ENCODE measurements at places on chromosomes 7 and 10. TPM values are rescaled to one million over a fixed set of nuclear protein-coding genes. Genes with fewer than 3 reads are reported as not detected.

DNA sequence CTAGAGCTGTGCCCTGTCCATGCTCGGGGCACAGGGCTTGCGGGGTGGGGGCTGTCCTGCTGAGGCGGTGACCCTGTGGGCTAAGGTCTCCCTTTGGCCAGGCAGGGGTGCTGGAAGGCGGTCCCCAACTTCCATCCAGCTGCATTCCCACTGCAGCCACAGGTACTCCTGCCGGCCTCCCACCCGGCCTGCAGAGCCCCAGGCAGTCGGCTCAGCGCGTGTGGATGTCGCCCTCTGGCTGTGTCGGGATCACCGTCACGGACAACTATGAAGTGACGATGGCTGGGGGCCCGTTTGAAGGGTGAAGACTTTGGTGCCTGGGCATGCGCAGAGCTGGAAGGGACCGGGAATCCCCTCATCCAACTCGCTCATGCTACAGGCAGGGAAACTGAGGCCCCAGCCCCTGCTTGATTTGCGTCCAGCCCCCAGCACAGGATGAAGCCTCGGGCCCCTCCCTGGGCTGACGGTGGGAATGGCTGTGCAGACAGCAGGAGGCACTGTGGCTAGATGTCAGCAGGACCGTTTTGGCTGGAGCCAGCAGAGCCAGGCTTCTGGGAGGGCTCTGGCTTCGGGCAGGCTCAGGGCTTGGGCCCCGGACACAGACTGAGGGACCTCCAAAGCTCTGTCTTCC is 2.3 kb upstream of the TMEM184A start:
- peaks cover 17% of the 10 kb centered on the region for H3K4me1 ChIP-seq
- H3K36me3 ChIP-seq, result no peaks in the 10 kb centered on the region
- no peaks in the 10 kb centered on the region for H3K27me3 ChIP-seq
- H3K4me3 ChIP-seq, result no peak overlapping the region
- H3K27ac ChIP-seq, result no peak overlapping the region
- peak; percentile 59 for DNase-seq

The ANKRD61 gene
- 0.19 TPM for total RNA-seq

DNA sequence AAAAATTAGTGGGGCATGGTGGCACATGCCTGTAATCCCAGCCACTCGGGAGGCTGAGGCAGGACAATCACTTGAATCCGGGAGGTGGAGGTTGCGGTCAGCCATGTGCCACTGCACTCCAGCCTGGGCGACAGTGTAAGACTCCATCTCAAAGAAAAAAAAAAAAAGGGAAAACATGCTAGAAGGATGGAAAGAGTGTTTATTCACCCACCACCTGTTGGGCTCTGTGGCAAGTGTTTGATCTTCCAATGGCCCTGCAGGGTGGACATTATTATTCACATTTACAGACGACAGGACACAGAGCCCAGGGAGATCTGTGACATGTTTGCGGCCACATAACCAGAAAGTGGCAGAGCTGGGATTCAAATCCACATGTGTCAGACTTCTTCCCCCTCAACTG is 33.2 kb upstream of the SMARCD3 start:
- no peaks in the 10 kb centered on the region for H3K4me1 ChIP-seq
- no peaks in the 10 kb centered on the region for H3K27me3 ChIP-seq
- no peak overlapping the region for H3K27ac ChIP-seq
- no peak for DNase-seq
- no peaks in the 10 kb centered on the region for H3K36me3 ChIP-seq

The SFMBT2 gene
- total RNA-seq, result 15.3 TPM

The SUFU gene
- 18.9 TPM for total RNA-seq

DNA sequence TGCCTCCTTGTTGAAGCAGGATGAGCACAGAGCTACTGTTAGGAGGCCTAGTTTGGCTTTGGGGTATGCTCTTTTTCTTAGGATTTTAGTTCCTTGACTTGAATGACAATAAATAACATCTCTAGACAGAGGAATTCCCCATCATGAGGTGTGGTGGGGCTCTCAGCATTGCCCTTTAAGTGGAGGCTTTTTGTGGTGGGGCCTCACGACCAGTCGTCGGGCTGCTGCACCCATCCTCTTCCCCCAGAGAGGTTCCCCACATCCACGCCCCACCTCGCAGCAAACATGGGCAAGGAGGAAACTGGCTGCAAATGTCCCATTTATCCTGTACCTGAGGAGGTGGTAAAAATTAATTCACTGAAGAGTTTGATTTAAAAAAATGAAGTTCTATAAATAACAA is 36.1 kb upstream of the TARP start:
- no peaks in the 10 kb centered on the region for H3K4me1 ChIP-seq
- H3K36me3 ChIP-seq, result no peaks in the 10 kb centered on the region
- no peaks in the 10 kb centered on the region for H3K27me3 ChIP-seq
- no peak for DNase-seq

DNA sequence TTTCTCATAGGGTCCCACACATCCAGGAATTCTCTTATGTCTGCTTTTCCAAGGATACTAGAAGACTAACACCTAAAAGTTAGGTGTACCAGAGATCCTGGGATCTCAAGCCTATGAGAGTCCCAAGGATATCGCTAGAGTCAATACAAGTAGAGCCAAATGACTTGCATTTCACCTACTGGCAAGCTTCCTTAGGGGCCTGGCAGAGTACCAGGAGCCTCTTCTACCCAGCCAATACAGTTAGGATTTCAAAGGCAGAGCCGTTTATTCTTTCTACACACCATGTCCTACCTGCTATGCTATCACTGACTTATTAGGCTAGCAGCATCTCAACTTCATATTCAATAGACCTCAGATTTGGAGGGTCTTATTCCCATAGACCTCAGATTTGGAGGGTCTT is 53.5 kb upstream of the UNC5B start:
- H3K4me1 ChIP-seq, result no peaks in the 10 kb centered on the region
- no peak overlapping the region for H3K4me3 ChIP-seq
- no peak for DNase-seq
- no peak overlapping the region for H3K27ac ChIP-seq
- no peaks in the 10 kb centered on the region for H3K36me3 ChIP-seq

GRCh38 chr10:110528224-110528996 is 30.7 kb downstream of the DUSP5 start:
- H3K27ac ChIP-seq, result no peak overlapping the region
- no peaks in the 10 kb centered on the region for H3K27me3 ChIP-seq
- H3K4me3 ChIP-seq, result no peak overlapping the region
- H3K36me3 ChIP-seq, result no peaks in the 10 kb centered on the region

The EPHA1 gene
- total RNA-seq, result 22.3 TPM

DNA sequence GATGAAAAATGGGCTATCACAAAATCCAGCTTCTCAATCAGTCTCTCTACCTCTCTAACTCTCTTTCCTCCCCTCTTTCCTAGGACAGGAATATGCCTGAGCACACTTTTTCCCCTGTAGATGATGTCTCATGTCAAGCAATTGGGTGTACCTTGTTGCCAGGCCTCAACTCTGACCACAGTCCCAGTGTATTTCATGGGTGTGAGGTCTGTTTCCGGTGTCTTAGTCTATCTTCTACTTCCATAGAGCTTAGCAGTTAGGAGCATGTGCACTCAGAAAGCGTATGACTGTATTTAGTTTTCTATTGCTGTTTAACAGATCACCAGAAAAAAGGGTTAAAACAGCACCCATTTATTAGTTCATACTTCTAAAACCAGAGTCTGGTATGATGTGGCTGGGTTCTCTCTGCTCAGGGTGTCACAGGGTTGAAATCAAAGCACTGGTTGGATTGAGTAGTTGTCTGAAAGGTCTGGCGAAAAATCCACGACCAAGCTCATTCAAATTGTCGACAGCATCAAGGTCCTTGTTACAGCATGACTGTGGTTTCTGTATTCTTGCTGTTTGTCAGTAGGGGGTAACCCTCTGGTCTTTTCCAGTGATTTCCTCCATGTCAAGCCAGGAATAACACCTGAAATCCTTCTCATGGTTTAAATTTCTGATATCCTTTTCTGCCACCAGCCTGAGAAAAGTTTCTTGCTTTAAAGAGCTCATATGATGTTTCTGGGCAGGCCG is 130.0 kb downstream of the THSD7A start:
- H3K27ac ChIP-seq, result peak overlapping the region; percentile 25
- DNase-seq, result no peak
- H3K4me3 ChIP-seq, result no peak overlapping the region
- no peaks in the 10 kb centered on the region for H3K36me3 ChIP-seq
- peaks cover 16% of the 10 kb centered on the region for H3K4me1 ChIP-seq

The INA gene
- total RNA-seq, result 0.16 TPM

The ATOH7 gene
- 0.16 TPM for total RNA-seq

DNA sequence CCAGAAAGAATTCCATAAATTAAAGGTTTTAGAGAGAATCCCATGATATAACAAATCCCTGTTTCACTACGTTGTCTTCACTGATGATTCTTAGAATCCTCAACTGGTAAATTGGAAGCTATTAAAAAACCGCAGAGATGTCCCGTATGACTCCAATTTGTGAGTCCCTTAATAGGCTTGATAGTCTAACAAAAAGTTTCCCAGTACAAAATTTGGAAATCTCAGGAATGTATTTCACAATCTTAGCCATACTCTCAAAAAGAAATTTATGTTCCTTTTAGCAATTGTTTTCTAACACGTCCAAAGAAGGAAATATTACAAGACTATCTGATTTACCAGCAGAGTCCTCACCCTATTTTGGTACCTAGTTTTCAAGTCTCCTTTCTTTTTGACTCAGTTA is 2.5 kb downstream of the TES start:
- H3K27me3 ChIP-seq, result no peaks in the 10 kb centered on the region
- DNase-seq, result no peak
- no peak overlapping the region for H3K4me3 ChIP-seq
- H3K36me3 ChIP-seq, result no peaks in the 10 kb centered on the region
- peaks cover 2% of the 10 kb centered on the region for H3K4me1 ChIP-seq

- no peaks in the 10 kb centered on the region for H3K4me1 ChIP-seq
- H3K36me3 ChIP-seq, result no peaks in the 10 kb centered on the region
- no peak overlapping the region for H3K4me3 ChIP-seq
- DNase-seq, result no peak
Observed at GRCh38 chr10:23359692-23360380, 15.2 kb upstream of the C10orf67 start.

GRCh38 chr7:111510584-111511378 is 51.5 kb downstream of the IMMP2L start:
- no peaks in the 10 kb centered on the region for H3K4me1 ChIP-seq
- no peaks in the 10 kb centered on the region for H3K36me3 ChIP-seq
- H3K27me3 ChIP-seq, result no peaks in the 10 kb centered on the region
- no peak overlapping the region for H3K27ac ChIP-seq
- H3K4me3 ChIP-seq, result no peak overlapping the region

GRCh38 chr10:32962521-32962920 is 4.5 kb upstream of the ITGB1 start:
- no peak overlapping the region for H3K4me3 ChIP-seq
- no peaks in the 10 kb centered on the region for H3K36me3 ChIP-seq
- DNase-seq, result no peak
- H3K4me1 ChIP-seq, result peaks cover 6% of the 10 kb centered on the region

The FLNC gene
- total RNA-seq, result 12.2 TPM

DNA sequence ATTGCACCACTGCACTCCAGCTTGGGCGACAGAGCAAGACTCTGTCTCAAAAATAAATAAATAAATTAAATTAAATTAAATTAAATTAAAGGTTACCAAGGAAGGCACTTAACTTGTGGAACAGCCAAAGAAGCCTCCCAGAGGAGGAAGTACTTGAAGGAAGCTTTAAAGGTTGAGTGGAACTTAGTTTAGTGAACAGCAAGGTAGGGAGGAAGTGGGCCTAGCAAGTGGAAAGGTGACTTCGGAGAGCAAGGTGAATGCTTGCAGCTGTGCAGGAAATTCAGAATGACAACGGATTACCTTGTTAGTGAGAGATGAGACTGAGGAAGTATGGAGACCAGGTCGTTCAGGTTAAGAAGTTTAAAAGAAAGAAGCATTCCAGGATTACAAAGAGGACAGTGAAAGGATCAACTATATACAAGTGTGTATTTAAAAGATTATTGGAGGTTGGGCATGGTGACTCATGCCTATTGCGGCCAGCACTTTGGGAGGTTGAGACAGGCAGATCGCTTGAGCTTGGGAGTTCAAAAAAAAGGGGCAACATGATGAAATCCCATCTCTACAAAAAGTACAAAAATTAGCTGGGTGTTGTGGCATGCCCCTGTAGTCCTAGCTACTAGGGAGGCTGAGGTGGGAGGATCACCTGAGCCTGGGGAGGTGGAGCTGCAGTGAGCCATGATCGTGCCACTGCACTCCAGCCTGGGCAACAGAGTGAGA is 12.8 kb upstream of the RPEL1 start:
- H3K27me3 ChIP-seq, result no peaks in the 10 kb centered on the region
- H3K27ac ChIP-seq, result no peak overlapping the region
- DNase-seq, result no peak
- H3K4me3 ChIP-seq, result no peak overlapping the region
- H3K36me3 ChIP-seq, result no peaks in the 10 kb centered on the region

GRCh38 chr10:78914502-78915189 is 154.1 kb upstream of the ZMIZ1 start:
- no peak for DNase-seq
- peaks cover 4% of the 10 kb centered on the region for H3K4me1 ChIP-seq
- H3K36me3 ChIP-seq, result no peaks in the 10 kb centered on the region

- no peak overlapping the region for H3K4me3 ChIP-seq
- no peaks in the 10 kb centered on the region for H3K36me3 ChIP-seq
- H3K27ac ChIP-seq, result no peak overlapping the region
- DNase-seq, result no peak
Observed at GRCh38 chr10:96700374-96701099, 19.8 kb downstream of the PIK3AP1 start.

- H3K4me3 ChIP-seq, result no peak overlapping the region
- H3K36me3 ChIP-seq, result peaks cover 4% of the 10 kb centered on the region
- no peak for DNase-seq
- no peaks in the 10 kb centered on the region for H3K4me1 ChIP-seq
Observed at GRCh38 chr7:55436457-55436856, 71.3 kb downstream of the LANCL2 start.

The DKK1 gene
- 1.5 TPM for total RNA-seq

DNA sequence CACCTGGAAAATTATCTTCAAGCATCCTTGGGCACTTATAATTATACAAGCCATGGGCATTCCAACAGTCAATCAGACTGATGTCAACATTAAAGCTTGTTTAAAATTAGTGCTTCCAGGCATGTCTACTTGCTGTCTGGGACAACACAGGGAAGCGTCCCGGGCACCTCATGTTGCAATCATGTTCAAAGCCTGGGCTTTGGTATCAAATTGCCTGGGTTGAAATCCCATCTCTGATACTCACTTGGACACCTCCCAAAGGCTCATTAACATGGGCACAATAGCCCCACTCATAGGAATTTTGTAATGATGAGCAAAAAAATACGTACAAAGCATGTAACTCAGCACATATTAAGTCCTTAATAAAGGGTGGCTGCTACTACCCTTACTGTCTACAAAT is 14.4 kb downstream of the AIFM2 start:
- peaks cover 4% of the 10 kb centered on the region for H3K36me3 ChIP-seq
- H3K4me3 ChIP-seq, result no peak overlapping the region
- no peaks in the 10 kb centered on the region for H3K27me3 ChIP-seq
- DNase-seq, result no peak
- no peak overlapping the region for H3K27ac ChIP-seq
- H3K4me1 ChIP-seq, result peaks cover 2% of the 10 kb centered on the region

The WIPF3 gene
- 4.5 TPM for total RNA-seq

- peaks cover 5% of the 10 kb centered on the region for H3K4me1 ChIP-seq
- no peaks in the 10 kb centered on the region for H3K36me3 ChIP-seq
- no peak overlapping the region for H3K4me3 ChIP-seq
- no peak overlapping the region for H3K27ac ChIP-seq
Observed at GRCh38 chr10:60974463-60975149, 30.6 kb upstream of the RHOBTB1 start.
